LoVo (cell line): ENCODE measurements at places on chromosomes 13 and 19.

DNA sequence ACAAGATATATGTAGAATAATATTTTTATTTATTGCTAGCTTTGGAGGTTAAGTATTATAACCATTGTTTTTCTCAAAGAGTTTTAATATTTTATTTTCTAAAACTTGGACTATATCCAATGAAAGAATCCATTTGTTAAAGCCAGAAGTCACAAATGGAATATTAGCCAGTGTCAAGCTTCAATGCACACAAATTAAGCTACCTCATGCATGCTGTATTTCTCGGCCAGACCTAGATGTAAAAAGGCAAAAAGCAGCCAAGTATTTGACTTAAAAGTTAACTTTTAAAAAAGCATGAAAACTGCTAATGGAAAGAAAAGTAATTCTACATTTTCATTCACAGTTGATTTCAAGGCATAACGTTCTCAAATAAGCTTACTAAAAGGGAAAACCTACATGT is 160.0 kb upstream of the ATXN8OS start:
- no peak for DNase-seq

- DNase-seq: no peak
These were observed 243.7 kb downstream of the DNAJC15 start for GRCh38 chr13:43266936-43267615.

- DNase-seq: no peak
These were observed 13.1 kb upstream of the OR1M1 start for GRCh38 chr19:9073806-9074205.

GRCh38 chr19:6801485-6802086 is 29.1 kb downstream of the VAV1 start:
- no peak for DNase-seq

DNA sequence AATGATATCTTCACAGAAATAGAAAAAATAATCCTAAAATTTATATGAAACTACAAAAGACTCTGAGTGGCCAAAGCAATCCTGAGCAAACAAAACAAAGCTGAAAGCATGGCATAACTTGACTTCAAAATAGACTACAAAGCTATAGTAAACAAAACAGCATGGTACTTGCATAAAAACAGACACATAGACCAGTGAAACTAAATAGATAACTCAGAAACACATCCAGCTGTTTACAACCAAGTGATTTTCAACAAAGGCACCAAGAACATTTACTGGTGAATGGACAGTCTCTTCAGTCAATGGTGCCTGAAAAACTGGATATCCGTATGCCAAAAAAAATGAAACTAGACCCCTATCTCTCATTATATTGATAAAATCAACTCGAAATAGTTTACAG is 25.2 kb downstream of the SCGB2B2 start:
- no peak for DNase-seq

DNA sequence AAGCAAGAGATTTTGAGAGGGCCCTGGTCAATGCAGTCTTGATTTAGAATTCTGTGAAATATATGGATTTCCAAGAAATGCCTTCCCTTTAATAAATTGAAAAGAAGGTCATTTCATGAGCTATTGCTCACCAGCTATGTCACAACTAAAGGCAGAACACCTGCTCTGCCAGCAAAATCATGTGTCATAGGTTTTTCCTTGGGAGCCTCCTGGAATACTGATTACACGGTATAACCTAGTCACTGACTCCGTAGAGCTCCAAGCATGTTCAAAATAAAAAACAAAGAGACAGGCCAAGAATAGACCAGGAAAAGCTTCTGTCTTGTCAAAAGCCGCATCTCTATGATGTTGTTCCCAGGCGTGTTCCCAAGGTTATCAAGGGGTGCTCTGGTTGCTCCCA is 45.5 kb downstream of the HSPH1 start:
- DNase-seq: no peak

DNA sequence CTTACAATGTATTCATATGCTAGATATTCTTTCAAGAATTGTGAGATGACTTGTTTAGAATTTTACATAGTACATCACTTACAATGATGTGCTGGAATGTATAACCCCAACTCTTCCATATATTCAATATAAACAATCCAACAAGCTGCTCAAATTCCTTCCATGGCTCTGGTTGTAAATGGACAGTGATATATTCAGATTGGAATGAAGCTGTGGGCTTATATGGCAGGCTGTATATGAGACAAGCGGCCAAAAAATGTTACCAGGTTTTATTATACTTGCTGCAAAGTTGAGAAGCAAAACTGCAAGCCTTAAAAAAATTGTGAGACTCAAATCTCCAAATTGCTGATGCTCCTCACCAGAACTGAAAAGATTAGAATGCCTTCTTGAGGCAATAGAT is 83.6 kb upstream of the KLF12 start:
- no peak for DNase-seq

GRCh38 chr19:19537075-19538048 is 703 bp upstream of the CILP2 start:
- no peak for DNase-seq

DNA sequence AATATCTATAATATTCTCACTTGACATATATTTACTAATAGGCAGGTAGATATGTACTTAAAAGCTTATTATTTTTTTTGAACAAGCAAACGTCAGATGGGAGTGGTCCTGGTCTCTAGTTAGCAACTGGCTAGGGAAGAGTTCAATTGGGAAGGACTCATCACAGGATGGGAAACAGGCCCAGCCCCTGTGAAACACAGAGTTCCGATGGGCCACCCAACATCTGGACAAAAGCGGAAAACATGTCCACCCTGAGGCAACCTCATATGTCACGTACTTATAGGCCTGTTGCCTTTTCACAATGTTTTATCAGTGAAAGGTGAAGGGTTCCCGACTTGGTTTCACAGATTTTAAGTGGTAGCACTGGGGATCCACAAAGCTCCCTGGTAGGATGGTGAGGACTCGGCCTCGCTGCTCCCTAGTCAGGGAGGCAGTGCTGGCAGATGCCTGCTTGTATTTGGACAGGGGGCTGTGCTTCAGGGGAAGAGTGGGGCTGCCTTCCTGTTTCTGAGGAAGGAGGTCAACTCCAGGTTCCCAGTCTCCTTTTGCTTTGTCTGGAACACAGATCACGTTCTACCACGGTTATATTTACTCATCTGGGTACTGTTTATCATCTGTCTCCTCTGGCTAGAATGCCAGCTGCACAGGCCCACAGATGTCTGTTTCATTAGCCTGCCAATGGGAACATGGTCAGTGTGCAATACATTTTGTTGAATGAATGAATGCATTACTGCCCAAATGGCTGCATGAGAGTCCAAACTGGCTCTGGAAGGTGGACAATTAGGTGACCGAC is 49.4 kb upstream of the SLC15A1 start:
- DNase-seq: no peak

GRCh38 chr19:3154957-3155736 is 19.3 kb downstream of the GNA15 start:
- DNase-seq: peak; percentile 30

GRCh38 chr13:90547272-90547790 is 800.2 kb upstream of the MIR17HG start:
- no peak for DNase-seq

- no peak for DNase-seq
These were observed 48.3 kb downstream of the LATS2 start for GRCh38 chr13:21012841-21013681.

DNA sequence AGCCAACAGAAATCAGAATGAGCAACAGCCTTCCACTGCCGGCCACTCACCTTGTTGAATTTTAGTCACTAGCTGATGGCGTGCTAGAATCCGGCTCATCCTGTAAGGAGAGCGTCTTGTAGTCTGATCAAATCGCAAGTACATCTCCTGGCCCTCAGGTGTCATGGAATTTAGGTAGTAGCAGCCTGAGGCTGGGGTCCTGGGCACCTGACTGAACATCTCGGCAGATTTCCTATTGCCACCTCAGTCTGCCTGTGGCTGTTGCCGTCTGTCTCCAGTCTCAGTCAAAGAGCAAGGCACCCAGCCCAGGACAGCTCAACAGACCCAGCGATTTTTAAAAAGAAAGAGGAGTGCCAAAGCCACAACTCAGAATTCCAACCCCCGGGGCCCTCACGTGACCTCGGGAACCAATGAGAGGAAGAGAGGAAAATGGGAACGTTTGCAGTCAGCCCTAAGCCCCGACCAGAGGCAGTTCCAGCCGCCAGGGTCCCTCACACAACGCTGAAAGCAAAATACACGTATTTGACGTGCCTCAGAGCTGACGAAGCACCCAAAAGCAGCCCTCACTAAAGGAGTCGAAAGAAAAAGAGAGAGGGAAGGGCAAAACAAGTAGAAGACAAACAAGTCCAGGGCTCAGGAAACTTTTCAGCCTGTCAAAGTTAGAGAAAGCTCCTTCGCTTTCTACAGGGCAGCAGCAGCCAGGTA is at the start of gene STARD13:
Gene STARD13, minus strand, starts transcription at position 336 of the 705 bp plus-strand sequence. Its CDS starts 117 bp downstream, at position 219.
- peak; percentile 91 for DNase-seq

GRCh38 chr19:8505680-8506401 is 3.4 kb upstream of the PRAM1 start:
- peak; percentile 68 for DNase-seq

GRCh38 chr19:50720921-50721381 is 1.3 kb upstream of the SHANK1 start:
- no peak for DNase-seq

GRCh38 chr19:1073956-1074517 is 7.1 kb downstream of the ARHGAP45 start:
- no peak for DNase-seq

DNA sequence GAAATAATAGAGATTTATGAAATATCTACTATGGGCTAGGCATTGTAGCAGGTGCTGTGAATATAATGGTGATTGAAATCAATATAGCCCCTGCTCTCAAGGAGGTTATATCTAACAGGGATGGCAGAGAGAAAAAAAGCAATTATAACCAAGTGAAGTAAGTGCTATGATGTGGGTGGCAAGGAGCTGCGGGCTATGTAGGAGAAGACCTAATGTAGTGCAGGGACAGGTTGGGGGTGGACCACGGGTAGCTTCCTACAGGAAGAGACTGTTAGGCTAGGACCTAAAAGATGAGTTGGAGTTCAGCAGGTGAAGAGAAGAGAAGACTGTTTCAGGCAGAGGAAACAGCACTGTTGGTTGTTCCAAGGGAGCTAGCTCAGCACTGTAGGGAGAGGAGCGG is 311.0 kb downstream of the KCNRG start:
- no peak for DNase-seq

- no peak for DNase-seq
These were observed 9.7 kb downstream of the PTBP1 start for GRCh38 chr19:806815-807421.

DNA sequence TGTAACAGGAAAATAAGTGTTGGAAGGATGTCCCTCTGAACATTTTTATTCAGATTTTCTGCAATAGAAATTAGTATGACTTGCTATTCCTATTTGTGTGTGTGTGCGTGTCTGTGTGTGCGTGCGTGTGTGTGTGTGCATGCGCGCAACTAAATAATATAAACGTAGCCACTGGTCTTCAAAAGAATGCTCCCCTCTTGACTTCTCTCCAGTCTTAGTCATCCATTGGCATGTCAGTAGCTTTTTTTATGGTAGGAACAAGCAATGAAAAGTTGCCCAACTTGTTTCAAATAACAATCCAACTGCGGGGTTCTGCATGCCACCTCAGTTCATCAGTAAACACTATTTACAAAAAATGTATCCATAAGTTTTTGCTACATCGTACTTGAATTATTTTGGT is 249.6 kb downstream of the GPC6 start:
- DNase-seq: no peak

DNA sequence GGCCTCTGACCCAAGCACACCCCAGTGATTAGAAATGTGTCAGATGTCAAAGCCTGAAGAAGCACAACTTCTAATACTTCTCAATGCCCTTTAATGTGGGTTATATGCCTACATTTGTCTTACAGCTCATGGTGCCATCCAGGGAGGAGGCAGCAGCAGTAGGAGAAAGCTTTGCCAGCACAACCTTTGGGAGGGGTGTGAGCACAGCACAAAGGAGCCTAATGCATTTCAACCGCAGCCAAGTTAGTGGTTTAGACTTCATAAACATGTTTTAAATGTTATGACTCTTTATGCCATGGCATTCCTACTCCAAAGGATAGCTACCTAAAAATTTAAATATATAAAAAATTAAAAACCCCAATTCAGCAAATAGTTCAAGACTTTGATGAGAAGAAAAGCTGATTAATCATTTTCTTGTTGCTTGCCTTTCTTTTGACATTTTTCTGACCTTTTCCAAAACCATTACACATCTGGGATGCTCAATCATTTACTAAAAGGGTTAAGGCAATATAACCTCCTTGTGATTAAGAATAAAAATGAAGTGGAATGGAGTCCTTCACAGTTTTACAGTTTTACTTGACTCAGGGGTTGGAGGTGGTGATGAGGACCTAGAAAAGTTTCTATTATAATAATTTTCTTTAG is 142.7 kb downstream of the DLEU7 start:
- DNase-seq: no peak
